ENCODE measurements at places on chromosomes 4 and X.

DNA sequence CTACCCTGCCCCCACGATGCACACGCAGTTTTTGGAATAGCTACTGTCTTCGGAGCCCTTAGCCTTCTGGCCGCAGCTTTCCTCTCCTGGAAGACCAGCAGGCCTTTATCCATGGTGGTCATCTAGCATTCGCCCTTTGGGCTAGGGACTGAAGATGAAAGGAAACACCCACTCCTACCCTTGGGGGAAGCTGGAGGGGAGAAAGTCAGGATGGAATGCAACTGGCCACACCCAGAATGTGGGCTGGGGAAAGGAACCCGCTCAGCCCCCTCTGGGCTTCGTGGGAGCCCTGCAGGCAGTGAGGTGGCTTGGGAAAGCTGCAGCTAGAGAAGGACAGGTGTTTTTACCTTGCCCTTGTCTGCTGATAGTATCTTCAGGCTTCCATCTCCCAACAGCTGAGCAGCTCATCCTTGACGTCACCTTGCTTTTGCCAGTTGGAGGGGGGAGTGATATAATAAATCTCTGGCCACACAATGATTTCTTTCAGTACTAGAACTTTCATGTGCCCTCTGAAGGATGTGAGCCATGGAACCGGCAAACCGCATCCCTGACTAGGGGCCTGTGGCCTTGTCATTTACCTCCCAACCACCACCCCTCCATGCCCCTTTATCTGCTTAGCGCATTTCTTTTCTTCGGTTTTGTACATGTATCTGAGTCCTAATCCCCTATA is 59.0 kb downstream of the ELF4 start:
- DNase-seq = no peak

DNA sequence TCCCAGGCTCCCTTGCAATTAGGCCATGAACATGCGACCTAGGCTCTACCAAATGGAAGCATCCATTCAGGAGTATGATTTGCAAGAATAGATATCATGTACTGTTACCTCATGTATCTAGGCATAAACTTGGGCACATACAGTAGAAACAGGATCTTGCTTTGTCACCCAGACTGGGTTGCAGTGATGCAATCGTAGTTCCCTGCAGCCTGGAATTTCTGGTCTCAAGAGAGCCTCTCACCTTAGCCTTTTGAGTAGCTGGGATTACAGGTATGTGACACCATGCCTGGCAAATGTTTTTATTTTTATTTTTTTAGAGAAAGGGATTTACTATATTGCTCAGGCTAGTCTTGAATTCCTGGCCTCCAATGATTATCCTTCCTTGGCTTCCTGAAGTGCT is 994.2 kb downstream of the ADGRL3 start:
- no peak for DNase-seq

DNA sequence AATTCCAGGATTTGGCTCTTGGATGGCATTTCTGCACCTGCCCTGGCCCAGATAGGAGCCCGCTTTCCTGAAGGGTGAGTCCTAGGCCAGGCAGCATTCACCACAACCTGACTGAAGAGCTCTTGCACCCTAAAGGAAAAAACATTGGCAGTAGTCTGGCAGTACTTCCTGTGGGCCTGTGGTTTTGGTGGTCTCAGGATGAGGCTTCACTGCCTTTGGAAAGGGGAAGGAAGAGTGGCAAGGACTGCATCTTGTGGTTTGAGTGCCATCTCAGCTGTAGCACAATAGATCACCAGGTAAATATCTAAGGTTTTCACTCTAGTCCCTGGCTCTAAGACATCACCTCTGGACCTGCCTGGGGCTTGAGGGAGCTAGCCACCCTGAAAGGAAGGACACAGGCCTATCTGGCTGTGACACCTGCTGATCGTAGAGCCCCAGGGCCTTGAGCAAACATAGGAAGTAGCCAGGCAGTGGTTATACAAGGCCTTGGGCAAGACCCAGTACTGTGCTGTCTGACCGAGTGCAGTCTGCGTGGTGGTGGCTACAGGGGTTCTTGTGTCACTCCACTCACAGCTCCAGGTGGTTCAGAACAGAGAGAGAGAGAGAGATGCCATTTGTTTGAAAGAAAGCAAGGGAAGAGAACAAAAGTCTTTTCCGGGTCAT is 28.5 kb upstream of the PRRG1 start:
- no peak for DNase-seq

- no peak for DNase-seq
Observed at GRCh38 chr4:73437558-73437956, 1.5 kb downstream of the AFP start.
